ENCODE measurements at places on chromosomes 3 and 15. TPM values are rescaled to one million over a fixed set of nuclear protein-coding genes. Genes with fewer than 3 reads are reported as not detected.

Gene KLHL18
- 12.1 TPM for total RNA-seq

DNA sequence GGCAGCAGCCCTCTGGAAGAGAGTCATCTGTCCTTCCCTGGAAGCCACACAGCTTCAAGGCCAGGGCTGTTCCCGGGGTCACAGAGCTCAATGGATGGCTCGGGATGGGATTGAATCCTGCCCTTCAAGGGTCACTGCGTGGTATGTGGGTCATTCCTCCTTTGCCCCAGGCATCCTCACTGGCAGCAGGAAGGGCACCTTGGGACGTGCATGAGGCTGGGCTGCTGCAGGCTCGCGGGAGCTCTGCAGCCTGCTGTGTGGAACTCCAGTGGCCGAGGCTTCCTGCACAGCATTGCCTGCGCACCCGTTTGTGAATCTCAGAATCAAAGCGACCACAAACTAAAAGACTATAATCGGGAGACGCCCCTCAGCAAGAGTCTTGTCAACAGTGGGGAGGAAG is 60.7 kb downstream of the PCSK6 start:
- H3K36me3 ChIP-seq = no peaks in the 10 kb centered on the region
- H3K4me1 ChIP-seq = no peaks in the 10 kb centered on the region
- DNase-seq = no peak
- no peak overlapping the region for H3K27ac ChIP-seq
- no peak overlapping the region for H3K4me3 ChIP-seq
- no peaks in the 10 kb centered on the region for H3K27me3 ChIP-seq

- no peaks in the 10 kb centered on the region for H3K27me3 ChIP-seq
- H3K27ac ChIP-seq = no peak overlapping the region
- H3K36me3 ChIP-seq = no peaks in the 10 kb centered on the region
- H3K4me3 ChIP-seq = no peak overlapping the region
Observed at GRCh38 chr3:111681661-111682426, 86.7 kb upstream of the ZBED2 start.

DNA sequence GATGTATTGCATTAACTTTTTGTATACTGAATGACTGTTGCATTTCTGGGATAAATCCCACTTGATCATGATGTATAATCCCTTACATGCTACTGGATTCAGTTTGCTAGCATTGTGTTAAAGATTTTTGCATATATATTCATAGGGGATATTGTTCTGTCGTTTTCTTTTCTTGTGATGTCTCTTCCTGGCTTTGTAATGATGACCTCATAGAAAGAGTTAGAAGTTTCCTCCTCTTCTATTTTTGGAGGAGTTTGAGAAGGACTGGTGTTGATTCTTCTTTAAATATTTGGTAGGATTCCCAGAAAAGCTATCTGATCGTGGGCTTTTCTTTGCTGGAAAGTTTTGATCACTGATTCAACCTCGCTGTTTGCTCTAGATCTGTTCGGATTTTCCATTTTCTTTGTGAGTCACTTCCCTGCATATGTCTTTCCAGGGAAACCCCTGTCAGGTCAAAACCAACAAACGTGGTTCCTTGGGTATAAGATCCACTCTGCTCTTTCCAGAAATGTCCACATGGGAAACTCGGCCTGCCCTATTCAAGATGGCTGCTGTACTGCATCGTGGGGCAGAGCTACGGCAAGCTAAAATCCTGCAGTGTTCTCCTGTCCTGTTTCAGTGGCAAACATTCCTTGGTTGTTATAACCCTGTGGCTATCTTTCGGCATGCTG is 120.4 kb downstream of the GABRG3 start:
- H3K36me3 ChIP-seq = no peaks in the 10 kb centered on the region
- H3K27ac ChIP-seq = no peak overlapping the region
- no peaks in the 10 kb centered on the region for H3K4me1 ChIP-seq
- no peak for DNase-seq
- no peak overlapping the region for H3K4me3 ChIP-seq
- H3K27me3 ChIP-seq = no peaks in the 10 kb centered on the region

Gene EEF1AKMT4
- total RNA-seq = 7.1 TPM

Gene ARF4
- total RNA-seq = 66.0 TPM

DNA sequence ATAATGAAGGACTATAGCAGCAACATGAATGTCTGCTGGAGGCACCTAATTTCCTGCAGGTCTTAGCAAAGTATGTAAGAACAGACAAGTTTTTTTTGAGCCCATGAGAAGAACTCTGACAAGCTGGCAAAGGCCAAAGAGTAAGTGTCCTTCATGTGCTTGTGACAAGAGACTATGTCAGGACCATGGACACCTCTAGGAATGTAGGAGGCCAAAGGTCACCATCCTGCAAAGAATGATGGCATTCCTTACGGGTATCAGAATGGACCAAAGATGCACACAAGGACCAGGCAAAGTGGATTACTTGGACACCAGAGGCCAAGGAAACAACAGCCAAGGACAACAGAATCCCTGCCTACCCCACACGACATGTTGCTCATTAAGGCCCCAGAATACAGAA is 858.5 kb upstream of the CFAP20DC start:
- no peak overlapping the region for H3K27ac ChIP-seq
- no peak overlapping the region for H3K4me3 ChIP-seq
- no peak for DNase-seq
- no peaks in the 10 kb centered on the region for H3K4me1 ChIP-seq
- H3K27me3 ChIP-seq = no peaks in the 10 kb centered on the region
- H3K36me3 ChIP-seq = no peaks in the 10 kb centered on the region

GRCh38 chr3:151315136-151315535 is 1.5 kb downstream of the GPR87 start:
- DNase-seq = no peak
- H3K27me3 ChIP-seq = no peaks in the 10 kb centered on the region
- no peak overlapping the region for H3K27ac ChIP-seq
- H3K36me3 ChIP-seq = no peaks in the 10 kb centered on the region
- no peaks in the 10 kb centered on the region for H3K4me1 ChIP-seq

DNA sequence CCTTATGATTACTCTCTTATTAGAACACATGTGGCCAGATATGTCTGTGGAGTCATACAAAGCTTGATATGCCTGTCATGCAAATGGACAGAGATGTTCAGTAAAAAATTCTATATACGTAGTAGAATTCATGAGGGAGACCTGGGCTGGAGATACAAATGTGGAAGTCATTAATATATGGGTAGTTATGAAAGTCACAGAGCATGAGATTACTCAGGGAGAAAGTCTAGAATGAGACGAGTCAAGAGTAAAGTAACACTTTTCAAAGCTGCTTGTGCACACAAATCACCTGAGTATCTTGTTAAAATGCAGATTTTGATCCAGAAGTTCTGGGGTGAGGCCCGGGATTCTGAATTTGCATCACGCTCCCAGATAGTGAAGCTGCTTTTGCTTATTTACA is 28.4 kb downstream of the OXSM start:
- DNase-seq = no peak
- H3K27me3 ChIP-seq = no peaks in the 10 kb centered on the region
- no peak overlapping the region for H3K4me3 ChIP-seq
- H3K4me1 ChIP-seq = no peaks in the 10 kb centered on the region

- no peak overlapping the region for H3K4me3 ChIP-seq
- H3K27me3 ChIP-seq = no peaks in the 10 kb centered on the region
- no peaks in the 10 kb centered on the region for H3K36me3 ChIP-seq
- DNase-seq = no peak
Observed at GRCh38 chr15:89157918-89158564, 63.3 kb downstream of the RLBP1 start.

- H3K4me3 ChIP-seq = no peak overlapping the region
- DNase-seq = no peak
- H3K27me3 ChIP-seq = no peaks in the 10 kb centered on the region
Observed at GRCh38 chr15:41935566-41936020, 36.8 kb downstream of the EHD4 start.

- no peaks in the 10 kb centered on the region for H3K36me3 ChIP-seq
- H3K27me3 ChIP-seq = no peaks in the 10 kb centered on the region
- no peaks in the 10 kb centered on the region for H3K4me1 ChIP-seq
- no peak for DNase-seq
- no peak overlapping the region for H3K27ac ChIP-seq
Observed at GRCh38 chr15:71806452-71806931, 3.9 kb upstream of the NR2E3 start.

DNA sequence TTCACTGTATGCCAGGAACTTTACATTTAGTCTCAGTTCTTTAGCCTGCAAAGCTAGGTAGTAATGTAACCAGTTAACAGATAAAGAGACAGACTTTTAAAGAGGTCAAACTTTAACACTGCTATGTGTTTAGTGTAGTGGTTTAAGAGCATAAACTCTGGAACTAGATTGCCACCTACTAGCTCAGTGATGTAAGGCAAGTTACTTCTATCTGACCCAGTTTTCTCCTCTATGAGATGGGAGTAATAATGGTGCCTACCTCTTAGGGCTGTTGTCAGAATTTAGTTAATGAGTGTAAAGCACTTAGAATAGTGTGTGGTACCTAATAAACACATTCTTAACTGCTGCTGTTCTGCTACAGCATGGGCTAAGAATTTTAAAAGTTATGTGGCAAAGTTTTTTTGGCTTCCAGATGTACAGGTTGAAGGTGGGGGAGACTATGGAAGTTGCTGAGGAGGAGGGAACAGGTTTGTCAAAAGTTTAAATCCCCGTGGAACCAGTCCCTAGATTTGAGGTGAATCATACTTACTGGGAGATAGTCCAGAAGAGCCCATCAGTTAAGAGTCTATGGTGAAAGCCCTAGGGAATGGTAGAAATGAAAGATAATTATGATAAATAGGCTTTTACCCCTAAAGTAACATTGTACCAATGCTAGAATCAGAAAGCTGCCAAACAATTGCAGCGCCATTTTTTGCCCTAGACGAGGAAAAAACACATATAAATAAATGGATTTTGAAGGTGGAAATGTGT is 13.9 kb downstream of the TSC22D2 start:
- no peaks in the 10 kb centered on the region for H3K4me1 ChIP-seq
- H3K4me3 ChIP-seq = no peak overlapping the region
- no peak for DNase-seq
- H3K27me3 ChIP-seq = no peaks in the 10 kb centered on the region

DNA sequence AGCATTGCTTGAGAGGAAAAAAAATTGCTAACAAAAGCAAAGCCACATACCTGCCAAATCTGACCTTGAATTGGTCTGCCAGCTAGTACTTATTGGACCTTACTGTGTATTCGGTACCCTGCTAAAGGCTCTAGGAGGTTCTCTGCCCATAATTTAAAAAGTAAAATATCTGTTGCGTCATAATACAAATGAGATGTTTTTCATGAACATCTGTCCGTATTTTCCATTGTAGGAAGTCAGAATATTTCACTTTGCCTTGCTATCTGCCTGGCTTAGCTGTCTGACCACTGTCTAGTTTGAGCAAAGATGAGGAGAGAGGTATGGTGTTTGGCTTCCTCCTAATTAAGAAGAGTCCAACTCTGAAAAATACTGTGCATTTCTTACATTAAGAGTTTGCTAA is 10.8 kb upstream of the C3orf20 start:
- no peak for DNase-seq
- no peak overlapping the region for H3K4me3 ChIP-seq
- no peak overlapping the region for H3K27ac ChIP-seq
- no peaks in the 10 kb centered on the region for H3K4me1 ChIP-seq
- H3K36me3 ChIP-seq = no peaks in the 10 kb centered on the region

Gene GPR171
- 4.9 TPM for total RNA-seq

- no peak overlapping the region for H3K27ac ChIP-seq
- no peaks in the 10 kb centered on the region for H3K36me3 ChIP-seq
- no peaks in the 10 kb centered on the region for H3K27me3 ChIP-seq
- peak; percentile 49 for DNase-seq
- H3K4me1 ChIP-seq = no peaks in the 10 kb centered on the region
Observed at GRCh38 chr3:73868688-73869315, 244.1 kb upstream of the PDZRN3 start.

GRCh38 chr3:52805270-52806039 is 10.9 kb downstream of the ITIH3 start:
- no peaks in the 10 kb centered on the region for H3K27me3 ChIP-seq
- no peak overlapping the region for H3K4me3 ChIP-seq
- no peak overlapping the region for H3K27ac ChIP-seq
- DNase-seq = no peak
- no peaks in the 10 kb centered on the region for H3K4me1 ChIP-seq
- no peaks in the 10 kb centered on the region for H3K36me3 ChIP-seq

- H3K27me3 ChIP-seq = no peaks in the 10 kb centered on the region
- no peaks in the 10 kb centered on the region for H3K4me1 ChIP-seq
- no peak overlapping the region for H3K27ac ChIP-seq
Observed at GRCh38 chr3:98136631-98137030, 6.1 kb downstream of the OR5H1 start.

Gene CFAP44
- total RNA-seq = 12.4 TPM

Gene MORC1
- total RNA-seq = not detected

Measured in Peyer's patch (tissue), 4 donors.